Lower lobe of right lung (tissue), 2 donors: ENCODE measurements at places on chromosomes 12 and 14. TPM values are rescaled to one million over a fixed set of nuclear protein-coding genes. Genes with fewer than 3 reads are reported as not detected.

Gene HECTD1
- 166 TPM for total RNA-seq

Gene DIO2
- total RNA-seq, result 0.62 TPM

- DNase-seq, result no peak
These were observed 935.5 kb downstream of the TMTC2 start for GRCh38 chr12:83622205-83622604.

DNA sequence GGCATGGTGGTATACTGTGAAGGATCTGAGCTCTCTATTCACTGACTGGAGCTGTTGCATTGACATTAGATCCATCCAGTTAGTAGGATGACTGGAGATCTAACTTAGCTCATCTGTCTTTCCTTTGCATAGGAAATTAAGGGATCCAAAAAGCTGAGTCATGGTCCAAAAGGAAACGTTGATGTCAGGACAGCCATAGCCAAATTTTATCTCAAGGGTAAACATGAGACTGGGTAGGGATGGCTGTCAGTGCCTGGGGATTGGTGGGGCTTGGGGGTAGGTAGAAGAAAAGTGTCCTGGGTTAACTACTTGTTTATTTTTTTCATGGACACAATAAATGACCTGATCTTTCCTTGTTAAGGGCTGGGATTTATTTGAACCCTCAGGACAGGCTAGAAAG lies 4.6 kb downstream of the FAM177A1 start:
- DNase-seq, result no peak

DNA sequence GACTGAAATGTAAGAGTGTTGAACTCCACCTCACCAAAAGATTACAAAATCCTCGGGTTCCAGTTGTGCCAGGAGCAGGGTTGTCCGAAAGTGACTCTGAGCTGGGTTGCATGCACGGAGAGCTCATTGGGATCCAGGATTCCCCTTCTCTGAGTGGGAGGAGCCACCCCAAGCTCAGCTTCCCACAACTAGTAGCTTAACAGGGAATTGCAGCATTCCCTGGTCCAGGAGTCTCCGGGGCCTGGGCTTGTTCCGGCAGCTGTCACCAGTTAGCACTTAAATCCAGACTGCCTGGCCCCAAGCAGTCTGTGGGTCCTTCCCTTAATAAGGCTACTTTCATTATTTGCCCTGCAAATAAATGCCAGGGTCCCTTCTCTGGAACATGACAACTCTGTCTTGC lies 50.1 kb downstream of the CD9 start:
- no peak for DNase-seq

GRCh38 chr14:100446572-100446971 lies 123.4 kb downstream of the SLC25A47 start:
- DNase-seq, result no peak

DNA sequence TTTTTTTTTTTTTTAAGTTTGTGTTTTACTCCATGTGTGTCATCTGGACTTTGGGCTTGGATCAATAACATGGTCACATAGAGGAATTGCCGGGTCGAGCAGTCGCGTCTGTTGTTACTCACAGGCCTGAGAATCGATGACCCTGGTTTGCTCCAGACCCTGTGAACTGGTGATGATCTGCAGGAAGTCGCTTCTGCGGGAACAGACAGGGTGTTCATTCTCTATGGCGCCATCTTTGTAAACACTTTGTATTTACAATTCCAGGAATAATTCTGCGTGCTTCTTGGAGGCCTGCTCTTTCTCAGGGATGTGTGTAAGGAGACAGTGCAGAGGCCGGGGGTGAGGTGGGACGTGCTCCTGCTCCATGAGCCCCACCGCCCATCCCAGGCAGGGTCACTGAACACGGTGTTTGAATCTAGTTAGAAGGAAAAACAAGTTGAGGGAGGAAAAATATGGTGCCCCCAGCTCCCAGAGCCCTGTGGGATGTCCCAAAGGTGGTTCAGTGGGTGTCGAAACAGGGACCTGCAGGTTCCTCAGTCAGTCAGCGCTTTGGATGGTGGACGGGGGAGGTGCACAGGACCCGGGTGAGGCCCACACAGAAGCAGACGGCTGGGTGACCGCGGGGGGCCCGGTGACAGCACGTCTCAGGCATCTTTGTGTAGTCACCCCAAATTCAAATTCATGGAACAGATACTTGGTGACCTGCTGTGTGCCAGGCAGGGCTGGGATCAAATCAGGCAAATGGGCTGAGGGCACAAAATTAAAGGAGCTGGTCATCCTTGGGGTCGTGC lies 58.8 kb downstream of the ADGRD1 start:
- peak; percentile 41 for DNase-seq

Gene GARIN6
- total RNA-seq, result not detected

DNA sequence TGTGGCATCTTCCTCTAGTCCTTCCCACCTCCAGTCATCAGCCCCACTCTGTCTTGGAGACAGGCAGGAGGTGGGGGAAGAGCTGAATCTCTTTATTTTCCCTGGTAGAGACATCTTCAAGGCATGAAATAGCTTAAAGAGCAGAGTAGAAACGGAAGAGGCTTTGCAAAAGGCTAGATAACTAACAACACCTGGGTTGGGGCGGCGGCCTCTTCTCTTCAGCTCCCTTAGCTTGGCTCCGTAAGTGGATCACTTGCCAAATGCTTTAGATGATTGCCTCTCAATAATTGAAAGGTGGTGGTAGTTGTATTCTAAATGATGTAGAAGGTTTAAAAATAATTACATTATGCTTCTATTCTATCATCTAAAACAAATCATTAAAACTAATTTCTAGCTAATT lies 36.1 kb downstream of the SSPN start:
- DNase-seq, result no peak

DNA sequence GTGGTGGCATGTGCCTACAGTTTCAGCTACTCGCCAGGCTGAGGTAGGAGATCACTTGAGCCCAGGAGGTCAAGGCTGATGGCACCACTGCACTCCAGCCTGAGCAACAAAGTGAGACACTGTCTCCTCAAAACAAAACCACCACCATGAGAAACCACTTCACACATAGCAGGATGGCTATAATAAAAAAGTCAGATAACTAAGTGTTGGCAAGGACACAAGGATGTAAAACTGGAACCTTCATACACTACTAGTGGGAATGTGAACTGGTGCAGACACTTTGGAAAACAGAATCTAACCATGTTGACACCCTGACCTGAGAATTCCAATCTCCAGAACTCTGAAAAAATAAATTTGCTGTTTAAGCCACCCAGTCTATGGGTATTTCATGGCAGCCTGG lies 67.7 kb downstream of the ACADS start:
- DNase-seq, result no peak

Gene CAPRIN2
- 20.4 TPM for total RNA-seq

Gene RHOJ
- 29.2 TPM for total RNA-seq

GRCh38 chr12:76190299-76190698 lies 105.8 kb upstream of the NAP1L1 start:
- DNase-seq, result no peak

Gene SLC41A2
- total RNA-seq, result 24.8 TPM

DNA sequence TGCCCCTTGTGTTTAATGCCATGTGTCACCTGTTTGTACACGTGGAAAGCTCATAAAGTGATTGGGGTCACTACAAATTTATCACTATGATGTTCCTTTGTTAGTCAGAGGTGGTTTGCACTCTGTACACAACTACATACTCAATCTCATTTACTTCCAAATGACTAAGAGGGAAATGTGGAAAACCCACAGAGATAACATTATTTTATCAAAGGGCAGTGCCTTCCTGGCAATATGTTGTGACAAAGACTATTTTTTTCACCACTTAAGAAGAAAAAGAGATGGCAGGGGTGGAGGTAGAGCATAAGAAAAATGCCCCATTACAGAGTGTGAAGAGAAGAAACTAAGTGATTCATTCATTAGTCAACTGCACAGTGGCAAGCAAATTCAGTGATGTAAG lies 1064.1 kb upstream of the FLRT2 start:
- no peak for DNase-seq

Gene PIK3C2G
- total RNA-seq, result 0.59 TPM

Gene RDH12
- 0.38 TPM for total RNA-seq

- DNase-seq, result no peak
These were observed 119.9 kb upstream of the MGAT4C start for GRCh38 chr12:86376052-86376451.

GRCh38 chr12:42475106-42475505 lies 114.4 kb downstream of the PRICKLE1 start:
- no peak for DNase-seq

GRCh38 chr14:63737582-63738006 lies 9.7 kb upstream of the SGPP1 start:
- no peak for DNase-seq

Gene PPP2R3C
- 41.4 TPM for total RNA-seq

- no peak for DNase-seq
These were observed 340.7 kb upstream of the DDHD1 start for GRCh38 chr14:53493860-53494259.

GRCh38 chr12:49949866-49950265 lies 671 bp upstream of the AQP2 start:
- no peak for DNase-seq

- no peak for DNase-seq
These were observed 1.9 kb downstream of the DUSP16 start for GRCh38 chr12:12560587-12561370.
